ENCODE measurements at places on chromosomes 12 and 14.

DNA sequence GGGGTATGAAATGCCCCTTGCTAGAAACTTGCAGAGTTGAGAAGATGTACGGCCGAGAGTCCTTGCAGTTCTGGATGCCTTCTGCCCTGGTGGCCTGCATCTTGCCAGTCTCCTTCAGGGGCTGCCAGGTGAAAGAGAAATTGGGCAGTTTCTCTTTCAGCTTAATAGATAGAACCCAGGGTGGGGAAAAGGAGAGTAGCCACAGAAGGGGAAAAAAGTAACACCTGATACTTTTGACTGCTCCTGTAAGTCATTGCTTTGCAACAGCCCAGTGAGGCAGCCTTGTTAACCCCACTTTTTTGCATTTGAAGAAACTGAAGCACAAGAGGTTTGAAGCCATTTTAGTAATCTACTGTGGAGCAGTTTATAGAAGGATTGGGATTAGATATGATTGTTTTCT is 27.6 kb downstream of the TDP1 start:
- no peak for DNase-seq

- no peak for DNase-seq
Observed at GRCh38 chr12:123532019-123532418, 1.5 kb downstream of the RILPL1 start.

GRCh38 chr12:14784471-14784870 is 18.8 kb downstream of the WBP11 start:
- DNase-seq, result no peak

GRCh38 chr12:3195859-3196483 is 118.8 kb downstream of the TSPAN9 start:
- no peak for DNase-seq

DNA sequence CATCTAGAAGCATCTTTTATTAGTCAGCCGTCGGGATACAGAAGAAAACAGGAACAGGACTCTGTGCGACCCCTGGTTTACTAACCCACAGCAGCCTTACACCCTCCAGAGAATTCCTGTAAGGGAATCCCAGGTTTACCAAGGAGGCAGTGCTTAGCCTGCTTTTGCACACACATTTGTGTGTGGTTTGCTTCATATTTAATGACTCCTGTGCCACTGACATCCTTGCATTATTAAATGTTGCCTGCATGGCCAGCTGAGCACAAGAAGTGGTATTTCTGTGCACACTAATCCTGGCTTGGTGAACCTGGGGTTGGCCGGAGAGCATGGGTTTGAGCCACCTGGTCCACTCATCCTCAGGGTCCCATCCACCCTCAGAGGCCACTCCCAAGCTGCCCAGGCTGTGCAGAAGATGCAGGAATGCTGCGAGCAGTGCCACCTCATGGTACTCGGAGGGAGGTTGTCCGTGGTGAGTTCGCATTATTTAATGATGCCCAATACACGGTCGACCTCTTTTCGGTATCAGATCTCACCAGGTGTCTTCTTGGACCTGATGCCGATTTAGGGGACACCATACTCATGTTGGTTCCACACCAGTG is 152.4 kb upstream of the RTL1 start:
- DNase-seq, result no peak

GRCh38 chr12:67940780-67941243 is 48.4 kb upstream of the IFNG-AS1 start:
- DNase-seq, result no peak

DNA sequence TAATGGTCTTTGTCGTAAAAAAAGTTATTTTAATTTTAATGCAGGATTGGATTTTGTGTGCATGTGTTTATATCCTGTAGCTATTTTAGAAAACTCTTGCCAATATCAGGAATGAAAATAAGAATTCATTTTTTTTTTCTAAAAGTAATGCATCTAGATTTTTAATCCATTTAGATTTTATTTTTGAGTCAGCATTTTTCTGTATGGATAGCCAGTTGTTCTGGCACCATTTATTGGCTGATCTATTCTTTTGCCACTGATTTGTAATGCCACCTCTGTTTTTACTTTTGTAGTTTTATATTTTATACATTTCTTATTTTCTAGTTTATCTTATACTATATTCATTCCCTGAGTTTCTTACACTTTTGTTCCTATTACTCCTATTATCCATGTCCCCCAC is 343.0 kb downstream of the FOXG1 start:
- DNase-seq, result no peak

DNA sequence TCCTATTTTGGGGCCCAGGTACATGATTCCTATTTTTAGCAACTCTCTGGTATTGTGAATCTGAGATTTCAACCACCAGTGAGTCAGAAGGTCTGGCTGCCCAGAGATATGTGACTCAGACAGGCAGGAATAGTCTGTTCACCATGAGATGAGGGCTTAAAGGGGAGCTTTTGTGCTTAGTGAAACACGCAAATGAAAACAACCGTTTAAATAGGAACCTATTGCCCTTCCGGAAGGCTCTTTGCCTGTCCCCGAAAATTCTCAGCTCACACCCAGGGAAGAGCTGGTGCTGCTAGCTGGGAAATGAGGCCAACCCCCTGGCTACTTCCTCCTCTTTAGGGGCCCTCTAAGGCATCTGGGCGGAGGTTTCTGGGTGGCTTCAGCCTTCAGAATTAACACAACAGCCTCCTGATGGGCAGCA is 283.6 kb downstream of the CACNA1C start:
- DNase-seq, result no peak

- no peak for DNase-seq
Observed at GRCh38 chr14:98623788-98624415, 648.1 kb downstream of the BCL11B start.

- no peak for DNase-seq
Observed at GRCh38 chr14:65444230-65444629, 31.7 kb downstream of the FUT8 start.

DNA sequence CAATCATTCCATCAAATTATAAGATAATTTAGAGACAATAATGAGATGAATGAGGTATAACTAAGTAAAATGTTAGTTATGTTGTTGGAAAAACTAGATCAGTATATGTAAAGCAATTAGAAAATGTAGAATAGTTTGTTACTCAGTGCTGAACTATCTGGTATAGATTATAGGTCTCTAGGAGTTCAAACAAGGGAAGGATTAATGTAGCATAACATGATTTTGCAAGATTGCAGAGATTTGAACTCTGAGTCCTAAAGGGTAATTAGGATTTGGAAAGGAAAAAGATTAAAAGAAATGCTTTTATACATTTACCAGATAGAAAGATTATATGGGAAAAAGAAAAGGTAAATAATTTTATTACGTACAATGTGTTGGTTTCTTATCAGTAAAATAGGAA is 246.3 kb downstream of the KCNC2 start:
- DNase-seq, result no peak

- DNase-seq, result no peak
Observed at GRCh38 chr12:15979096-15980092, 68.3 kb downstream of the DERA start.

DNA sequence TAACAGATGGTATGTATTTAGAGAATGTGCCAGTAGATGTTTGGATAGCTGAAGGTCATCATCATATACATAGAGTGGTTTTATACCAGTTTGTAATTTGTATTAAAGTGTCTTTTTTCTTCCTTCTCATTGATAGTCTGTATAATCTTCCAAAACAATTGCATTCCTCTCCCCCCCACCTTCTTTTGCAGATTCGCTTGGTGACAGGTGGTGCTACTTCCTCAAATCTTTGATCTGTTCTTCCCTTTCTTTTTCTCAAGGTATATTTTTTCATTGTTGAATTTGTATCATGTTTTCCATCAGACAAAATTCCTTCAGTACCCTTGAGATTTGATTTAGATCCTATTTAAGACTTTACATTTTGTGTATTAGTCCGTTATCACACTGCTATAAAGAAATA is 15.0 kb downstream of the TBC1D15 start:
- no peak for DNase-seq

- DNase-seq, result no peak
Observed at GRCh38 chr12:11075642-11076041, 13.5 kb upstream of the TAS2R46 start.

DNA sequence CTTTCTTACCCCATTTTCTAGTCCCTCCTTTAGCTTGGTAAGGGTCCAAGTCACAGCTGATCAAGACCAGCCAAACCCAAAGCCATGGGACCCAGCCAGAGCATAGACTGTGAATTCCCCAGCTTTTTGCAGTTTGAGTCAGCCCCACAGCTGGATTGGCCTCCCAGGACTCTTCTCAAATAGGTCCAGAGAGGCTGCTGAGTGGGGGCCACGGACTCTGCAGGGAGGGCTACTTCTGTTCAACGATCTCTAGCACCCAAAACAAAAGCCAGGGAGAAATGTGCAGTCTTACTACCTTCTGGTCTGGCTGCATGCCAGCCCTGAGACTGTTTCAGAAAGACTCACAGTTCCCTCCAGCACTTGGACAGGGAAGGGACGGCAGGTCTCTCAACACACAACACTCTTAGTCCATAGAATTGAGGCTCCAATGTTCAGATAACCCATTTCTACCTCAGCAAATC is 1.6 kb downstream of the VDR start:
- DNase-seq, result no peak

DNA sequence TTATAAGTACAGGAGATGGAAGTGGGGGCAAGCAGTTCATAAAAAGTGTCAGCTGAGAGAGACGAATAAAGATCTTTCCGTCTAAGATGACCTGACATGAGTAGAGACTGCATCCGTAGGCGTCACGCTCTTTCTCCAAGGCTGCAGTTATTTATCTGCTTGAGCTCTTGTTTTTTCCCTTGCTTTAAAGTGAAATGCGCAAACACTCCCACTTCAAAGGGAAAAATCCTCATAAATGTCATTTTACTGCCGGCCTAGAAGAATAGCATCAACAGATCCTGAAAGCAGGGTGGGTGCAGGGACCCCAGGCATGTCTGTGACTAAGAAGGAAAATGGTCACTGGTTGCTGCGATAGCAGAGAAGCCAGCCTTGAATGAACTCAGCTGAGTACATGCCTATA is 647.4 kb downstream of the MED13L start:
- no peak for DNase-seq

DNA sequence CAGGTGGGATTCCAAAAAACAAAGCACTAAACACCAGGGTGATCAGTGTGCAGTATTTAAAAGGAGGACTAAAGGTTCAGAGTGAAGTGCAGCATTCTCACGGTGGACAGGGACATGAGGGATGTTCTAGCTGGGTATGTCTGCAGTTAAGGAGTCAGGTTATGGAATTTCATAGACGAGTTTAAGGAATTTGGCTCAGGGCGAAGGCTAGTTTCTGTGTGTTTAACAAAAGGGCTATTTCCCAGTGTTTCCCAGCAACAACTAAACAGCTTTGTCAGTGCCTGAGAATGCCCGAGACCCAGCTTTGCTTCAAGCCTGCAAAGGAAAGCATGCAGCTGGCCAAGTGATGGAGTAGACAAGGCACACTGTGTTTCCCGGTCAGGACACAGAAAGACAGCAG is 7.0 kb downstream of the KRT1 start:
- no peak for DNase-seq

DNA sequence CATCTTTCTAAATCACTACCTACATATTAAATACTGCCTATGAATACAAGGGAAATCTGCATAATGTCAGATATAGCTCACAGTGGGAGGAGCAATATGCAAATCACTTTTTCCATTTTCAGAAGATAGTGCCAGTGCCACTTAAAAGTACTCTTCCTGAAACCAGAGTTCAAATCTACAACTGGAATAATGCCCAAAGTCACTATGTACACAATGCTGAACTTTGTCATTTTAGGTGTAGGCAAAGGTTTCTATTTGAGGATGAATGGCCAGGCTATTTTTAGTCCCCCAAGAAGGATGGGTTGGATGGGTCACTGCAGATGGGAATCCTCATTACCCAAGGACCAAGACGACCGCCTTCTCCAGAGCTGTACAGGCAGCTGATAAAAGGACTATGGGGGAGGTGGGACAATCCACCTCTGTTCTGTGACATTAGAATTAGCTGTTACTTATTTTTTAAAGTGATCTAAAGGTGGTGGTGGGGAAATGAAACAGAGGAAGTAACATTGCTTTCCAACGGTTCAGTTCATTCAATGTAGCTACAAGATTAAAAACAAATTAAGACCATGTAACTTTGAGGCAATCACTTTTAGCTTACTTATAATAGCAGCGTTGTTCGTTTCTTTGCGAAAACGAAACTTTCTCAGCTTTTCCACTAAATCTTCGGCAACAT is 5.6 kb downstream of the GMFB start:
- no peak for DNase-seq

DNA sequence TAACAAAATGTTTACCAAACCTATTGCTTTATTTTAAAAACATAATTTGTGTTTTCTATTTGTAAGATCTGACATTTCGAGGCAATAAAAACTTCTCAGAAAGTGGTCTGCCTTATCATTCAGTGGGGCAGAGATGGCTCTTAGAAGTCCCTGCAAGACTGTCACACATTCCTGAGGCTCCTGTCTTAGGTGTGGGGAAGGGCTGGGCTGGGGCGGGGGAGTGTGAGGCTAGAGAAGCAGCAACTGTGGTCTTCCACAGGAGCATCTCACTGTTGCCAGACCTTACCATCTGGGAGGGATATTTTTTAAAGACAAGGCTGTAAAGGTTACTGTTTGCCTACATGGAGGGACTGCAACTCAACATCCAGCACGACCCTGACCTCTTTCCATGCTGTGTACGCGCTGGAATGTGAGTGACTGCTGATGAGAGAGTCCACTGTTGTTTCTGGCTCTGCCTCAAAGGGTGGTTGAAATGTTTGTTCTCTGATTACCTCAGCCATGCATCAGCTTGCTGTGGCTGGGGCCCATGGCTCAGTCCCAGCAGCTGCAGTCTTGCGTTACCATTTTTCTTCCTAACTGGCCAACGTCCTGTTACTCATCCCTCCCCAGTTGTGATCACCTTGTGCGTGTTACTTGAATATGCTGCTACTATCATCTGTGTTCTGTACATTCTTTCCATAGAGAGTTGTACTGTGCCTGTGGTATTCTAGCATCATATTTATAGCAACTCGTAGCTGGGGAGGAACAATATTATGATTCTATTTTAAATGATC is 12.4 kb downstream of the ERG28 start:
- DNase-seq, result no peak

- DNase-seq, result no peak
Observed at GRCh38 chr12:25102402-25102801, 92.6 kb downstream of the DNAI7 start.

- DNase-seq, result no peak
Observed at GRCh38 chr12:124564971-124565491, 2.4 kb downstream of the NCOR2 start.

DNA sequence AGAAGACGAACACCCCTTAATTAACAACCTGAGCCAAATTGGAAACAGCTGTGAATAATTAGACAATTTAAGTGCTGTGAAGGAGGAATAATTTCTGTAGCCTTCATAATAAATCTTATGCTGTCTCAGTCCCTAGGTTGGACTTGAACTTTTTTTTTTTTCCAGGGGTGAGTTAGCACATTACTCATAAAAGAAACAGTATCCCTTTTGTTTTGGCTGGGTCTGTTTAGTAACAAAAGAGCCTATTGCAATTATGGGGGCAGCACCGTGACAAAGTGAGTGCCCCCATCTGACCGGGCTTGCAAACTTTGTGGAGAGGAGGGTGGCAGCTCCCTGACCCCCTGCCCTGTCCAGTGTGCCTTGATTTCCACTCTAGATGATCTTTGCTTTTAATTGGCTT is 167.4 kb downstream of the DICER1 start:
- DNase-seq, result no peak

GRCh38 chr14:44369401-44370123 is 137.5 kb downstream of the FSCB start:
- no peak for DNase-seq
